MG63 (cell line): ENCODE measurements at places on chromosomes 4 and X.

GRCh38 chr4:82898322-82899243, 2.0 kb upstream of the THAP9 start:
- peak; percentile 52 for DNase-seq

- DNase-seq, result no peak
Observed at GRCh38 chr4:24888475-24889344, 24.1 kb downstream of the CCDC149 start.

DNA sequence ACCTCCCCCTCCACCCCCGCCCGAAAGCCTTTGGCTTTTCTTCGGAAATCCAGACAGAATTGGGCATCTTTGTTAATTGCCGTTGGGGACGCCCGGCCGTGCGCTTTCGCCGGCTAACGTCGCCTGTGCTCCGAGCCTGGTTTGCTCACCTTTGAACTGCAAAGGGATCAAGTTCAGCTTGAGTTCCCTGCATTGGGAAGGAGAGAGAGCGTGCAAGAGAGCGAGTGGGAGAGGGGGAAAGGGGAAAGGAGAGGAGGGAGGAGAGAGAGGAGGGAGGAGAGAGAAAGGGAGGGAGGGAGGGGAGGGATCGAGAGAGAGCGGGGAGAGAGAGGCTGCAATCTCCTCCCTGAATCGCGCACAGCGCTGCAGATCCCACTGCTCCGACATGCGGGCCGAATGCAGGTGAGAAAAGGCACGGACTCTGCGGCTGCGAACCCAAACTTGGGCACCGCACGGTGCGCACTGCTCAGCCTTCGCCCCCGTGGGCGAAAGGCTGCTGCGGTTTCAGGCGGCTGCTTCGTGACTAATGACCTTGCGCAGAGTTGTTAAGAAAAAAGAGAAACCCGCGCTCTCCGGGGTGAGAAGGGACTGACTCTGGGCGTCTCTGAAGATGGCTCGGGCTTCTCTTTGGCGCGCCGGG, at the start of gene PCDH7:
Gene PCDH7 (plus strand): TSS at position 349 of the 640 bp plus-strand sequence. CDS start 1,054 bp downstream, outside the sequence.
- DNase-seq, result no peak

DNA sequence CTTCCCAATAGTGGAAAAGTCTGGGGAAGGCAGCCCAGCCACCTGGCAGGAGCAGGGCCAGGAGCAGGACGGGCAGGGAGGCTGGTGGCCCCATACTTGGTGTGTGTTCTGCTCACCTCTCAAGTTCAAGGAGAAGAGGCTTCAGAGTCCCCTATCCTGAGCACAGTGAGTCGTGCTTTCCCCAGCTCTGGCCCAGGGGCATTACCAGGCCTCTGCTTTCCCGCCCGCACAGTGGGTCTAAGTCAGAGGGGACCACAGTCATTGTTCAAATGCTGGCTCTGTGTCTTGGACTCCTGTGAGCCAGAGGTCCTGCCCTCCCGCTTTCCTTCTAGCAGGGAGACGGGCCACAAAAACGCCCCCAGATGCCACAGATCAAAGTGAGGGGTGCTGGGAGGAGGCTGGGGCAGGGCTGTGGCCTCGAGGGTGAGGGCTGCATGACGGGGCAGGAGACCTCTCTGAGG, 27.6 kb downstream of the HTRA3 start:
- no peak for DNase-seq

- DNase-seq, result no peak
Observed at GRCh38 chrX:154321594-154321993, 26.0 kb downstream of the TKTL1 start.

- no peak for DNase-seq
Observed at GRCh38 chr4:2252530-2253091, 9.3 kb downstream of the MXD4 start.

- DNase-seq, result no peak
Observed at GRCh38 chr4:181702864-181703495, 540.2 kb upstream of the TENM3 start.

- no peak for DNase-seq
Observed at GRCh38 chr4:34198966-34199365, 2045.3 kb downstream of the ARAP2 start.

DNA sequence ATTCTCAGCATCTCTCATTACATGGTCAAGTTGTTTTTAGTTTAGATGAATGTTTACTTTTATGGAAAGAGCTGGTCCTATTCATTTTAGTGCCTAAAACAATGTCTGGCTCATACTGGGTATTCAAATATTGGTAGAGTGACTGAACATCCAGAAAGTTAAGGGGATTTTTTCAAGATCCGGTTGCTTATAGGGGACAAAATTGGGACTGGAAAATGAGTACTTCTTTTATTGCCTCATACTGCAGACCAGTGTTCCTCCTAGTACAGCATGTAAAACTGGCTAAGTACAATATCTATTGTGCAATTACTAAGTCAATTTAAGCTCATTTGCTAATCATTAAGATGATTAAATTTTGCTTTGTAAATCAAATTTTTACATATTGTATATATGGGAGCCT, 13.9 kb downstream of the RP2 start:
- DNase-seq, result no peak

- no peak for DNase-seq
Observed at GRCh38 chr4:139274790-139275189, 5.2 kb downstream of the MGARP start.

DNA sequence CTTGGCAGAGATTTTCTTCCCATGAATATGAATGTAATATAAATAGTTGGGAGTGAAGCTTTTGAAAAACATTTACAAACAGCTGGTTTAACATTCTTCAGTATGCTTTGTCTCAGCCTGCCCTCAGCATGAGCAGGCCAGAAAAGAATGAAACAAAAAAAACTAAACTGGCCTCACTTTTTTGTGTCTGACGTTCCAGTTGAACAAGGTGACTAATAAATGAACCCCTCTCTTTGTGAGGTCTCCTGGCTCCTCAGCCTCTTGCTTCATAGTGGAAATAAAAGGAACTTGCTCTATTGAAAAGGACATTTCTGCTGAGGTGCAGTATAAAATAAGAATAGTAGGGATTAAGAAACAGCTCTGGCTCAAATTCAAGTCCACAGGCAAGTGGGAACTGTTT, 9.4 kb downstream of the CHST7 start:
- DNase-seq, result peak; percentile 36

DNA sequence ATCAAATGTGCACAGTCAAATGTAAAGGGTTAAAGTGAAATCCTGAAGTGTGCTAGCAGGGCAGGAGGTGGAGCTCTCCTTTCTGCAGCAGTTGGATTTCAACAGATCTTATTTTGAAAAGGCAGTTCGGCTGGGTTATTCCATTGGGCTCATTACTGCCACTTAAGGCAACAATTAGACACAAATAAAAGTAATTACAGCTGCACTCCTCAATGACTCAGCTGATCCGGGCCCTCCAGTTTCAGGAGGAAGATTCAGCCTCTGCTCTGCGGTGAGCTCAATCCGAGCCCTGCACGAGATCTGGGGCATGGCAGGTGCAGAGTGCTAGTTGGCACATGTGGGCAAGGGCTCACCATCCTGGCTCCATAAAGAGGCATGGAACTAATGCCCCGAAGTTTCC, 85.4 kb downstream of the PHKA2 start:
- no peak for DNase-seq

DNA sequence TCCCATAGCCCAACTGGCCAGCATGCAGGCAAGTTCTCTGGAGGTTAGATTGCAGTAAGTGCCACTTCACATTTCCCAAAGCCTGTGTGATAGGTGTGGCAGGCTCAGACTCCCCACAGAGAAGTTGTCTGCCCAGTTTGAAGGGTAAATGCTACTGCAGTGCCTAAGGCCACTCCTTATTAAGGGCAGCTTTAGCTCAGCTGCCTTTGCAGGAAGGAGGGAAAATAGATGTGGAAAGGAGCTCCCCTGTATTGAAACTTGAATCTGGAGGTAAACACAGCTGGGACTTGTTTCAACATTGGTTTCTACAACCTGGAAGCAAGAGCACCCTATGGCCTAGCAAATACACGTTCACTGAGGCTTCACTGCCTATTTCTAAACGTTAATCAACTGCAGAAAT, 22.4 kb downstream of the NEXMIF start:
- no peak for DNase-seq

- DNase-seq, result no peak
Observed at GRCh38 chrX:44162964-44163475, 180.5 kb downstream of the EFHC2 start.

- DNase-seq, result no peak
Observed at GRCh38 chrX:23887451-23887850, 20.3 kb downstream of the APOO start.

DNA sequence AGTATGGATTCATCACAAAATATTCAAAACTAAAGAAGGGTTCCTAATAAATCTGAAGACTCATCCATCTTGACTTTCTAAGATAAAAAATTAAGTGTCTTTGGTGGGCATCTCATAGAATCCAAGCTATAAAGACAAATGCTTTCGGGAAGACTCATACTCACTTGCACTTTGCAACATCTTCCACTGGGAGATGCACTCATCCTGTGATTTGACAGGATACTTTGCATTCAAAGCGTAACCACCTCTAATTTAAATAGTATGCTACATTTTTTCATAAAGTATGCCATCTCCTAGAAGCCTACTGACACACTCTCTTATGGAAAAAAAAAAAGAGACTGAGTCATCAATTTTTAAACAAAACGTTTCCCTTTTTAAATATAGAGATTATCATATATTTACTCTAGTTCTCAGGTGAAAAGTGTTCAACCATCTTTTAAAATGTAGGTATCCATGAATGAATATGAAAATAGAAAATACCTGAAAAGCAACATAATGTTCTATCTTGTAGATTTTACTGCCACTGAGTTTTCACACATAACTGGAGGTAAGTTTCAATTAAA, 119.6 kb downstream of the KLHL13 start:
- no peak for DNase-seq
